ENCODE measurements at places on chromosomes 12 and 14.

- DNase-seq: no peak
Observed at GRCh38 chr14:68266998-68267397, 447.4 kb downstream of the RAD51B start.

DNA sequence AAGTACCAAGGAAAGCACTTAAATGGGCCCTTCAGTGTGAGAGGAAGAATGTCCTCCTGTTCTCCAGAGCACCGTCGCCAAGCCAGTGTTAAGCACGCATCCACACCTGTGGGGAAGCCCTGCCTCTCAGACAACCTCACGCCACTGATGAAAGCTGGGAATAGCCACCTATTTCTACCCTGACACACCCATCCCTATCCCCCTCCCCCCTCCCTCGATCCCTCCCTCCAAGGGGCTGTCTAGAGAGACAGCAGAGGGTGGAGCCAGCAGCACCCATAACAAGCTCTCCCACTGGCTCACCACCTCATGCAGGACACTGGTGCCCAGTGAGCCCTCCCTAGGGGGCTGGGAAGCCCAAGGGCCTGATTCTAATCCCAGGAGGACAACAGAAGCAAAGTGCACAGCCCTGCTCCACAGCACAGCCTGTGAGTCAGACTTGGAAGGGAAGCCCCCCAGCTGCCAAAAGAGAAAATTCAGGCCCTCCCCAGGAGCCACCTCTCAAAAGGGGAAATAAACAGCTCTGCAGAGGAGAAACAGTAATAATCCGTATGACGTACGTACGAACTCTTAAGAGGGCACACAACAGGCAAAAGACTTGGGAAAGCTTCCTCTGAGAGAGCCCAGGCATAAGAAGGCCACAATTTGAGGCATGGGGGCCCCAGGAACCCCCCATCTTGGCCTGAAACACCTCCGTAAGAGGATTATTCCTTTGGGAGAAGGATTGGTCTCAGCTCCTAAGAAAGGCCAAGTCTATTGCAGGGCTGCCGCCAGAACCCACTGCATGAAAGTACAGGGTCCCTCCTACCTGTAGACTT, 7.8 kb downstream of the PITPNM2 start:
- peak; percentile 67 for DNase-seq

DNA sequence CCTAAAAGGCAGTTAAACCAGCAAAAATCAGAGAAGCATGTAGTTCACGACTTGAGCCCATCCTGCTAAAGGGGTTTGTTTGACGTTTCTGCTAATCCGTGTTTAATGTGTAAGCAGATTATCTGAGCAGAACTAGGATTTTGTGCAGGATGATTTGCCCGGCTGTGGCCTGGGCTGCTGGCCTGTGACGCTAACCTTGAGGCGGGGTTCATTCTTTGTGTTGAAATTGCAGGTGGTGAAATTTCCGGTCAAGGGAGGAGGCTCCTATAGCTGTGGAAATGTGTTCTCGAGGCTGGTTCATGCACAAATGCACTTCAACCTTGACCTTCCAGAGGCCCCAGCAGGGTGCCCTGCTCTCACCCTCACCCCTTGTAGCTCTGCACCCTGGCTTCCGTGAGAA, 63.7 kb downstream of the SLC24A4 start:
- no peak for DNase-seq

- DNase-seq: no peak
Observed at GRCh38 chr12:26044007-26044394, 80.8 kb downstream of the BHLHE41 start.

DNA sequence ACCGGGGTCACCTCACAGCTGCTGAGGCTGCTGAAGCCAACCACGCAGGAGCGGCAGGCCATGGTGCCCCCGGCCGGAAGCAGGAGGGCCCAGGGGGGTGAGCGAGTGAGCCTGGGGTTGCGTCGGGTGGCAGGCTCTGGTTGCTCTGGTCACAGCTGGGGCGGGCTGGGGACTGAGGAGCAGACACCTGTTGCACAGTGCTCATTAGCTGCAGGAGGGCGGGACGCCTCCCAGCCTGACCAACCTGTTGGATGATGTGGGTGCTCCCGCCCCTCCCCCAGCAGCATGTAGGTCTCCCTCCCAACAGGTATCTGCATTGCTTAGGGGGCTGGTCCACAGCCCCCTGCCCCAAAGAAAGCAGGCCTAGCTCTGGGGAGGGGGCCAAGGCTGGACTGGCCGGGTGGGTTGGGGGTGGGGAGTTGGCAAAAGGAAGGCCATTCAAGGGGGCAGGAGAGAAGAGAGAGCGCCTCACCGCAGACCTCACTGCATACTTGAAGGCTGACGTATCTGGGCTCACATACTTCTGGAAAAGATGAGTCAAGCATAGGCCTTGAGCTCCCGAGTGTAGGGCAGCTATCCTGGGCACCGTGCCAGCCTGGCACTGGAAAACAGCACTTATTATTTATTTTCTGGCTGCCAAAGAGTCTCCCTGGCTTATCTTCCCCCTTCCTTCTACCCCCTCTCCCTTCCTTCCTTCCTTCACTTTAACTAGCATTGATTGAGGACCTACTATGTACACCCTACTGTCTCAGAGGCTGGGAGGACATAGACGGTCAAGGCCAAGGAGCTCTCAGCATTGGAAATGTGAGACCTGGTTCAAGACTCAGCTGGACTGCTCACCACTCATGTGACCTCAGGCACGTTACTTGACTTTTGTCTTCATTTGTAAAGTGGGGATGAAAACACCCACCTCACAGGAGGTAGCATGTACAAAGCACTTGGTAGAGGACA, at the start of gene KRT80:
Gene KRT80, minus strand, starts transcription at position 174 of the 951 bp plus-strand sequence. Its CDS starts 112 bp downstream, at position 62.
- DNase-seq: peak; percentile 85

DNA sequence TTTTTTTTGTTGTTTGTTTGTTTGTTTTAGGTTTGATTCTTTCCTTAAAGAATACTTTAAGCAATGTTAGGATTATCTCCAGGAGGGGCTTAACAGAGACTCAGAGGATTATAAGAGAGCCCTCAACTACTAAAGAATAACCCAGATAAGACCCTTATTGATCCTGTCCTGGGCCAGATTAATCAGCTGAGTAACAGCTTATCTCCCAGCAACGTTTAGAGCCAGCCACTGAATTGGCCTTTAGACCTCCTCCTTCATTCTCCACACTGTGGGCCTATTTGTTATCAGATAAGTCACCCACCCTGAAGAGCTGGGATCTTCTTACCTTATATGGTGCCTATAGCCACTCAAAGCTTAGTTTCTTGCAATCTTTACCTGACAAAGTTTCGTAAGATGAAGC, 71.1 kb downstream of the FIGNL2 start:
- no peak for DNase-seq

DNA sequence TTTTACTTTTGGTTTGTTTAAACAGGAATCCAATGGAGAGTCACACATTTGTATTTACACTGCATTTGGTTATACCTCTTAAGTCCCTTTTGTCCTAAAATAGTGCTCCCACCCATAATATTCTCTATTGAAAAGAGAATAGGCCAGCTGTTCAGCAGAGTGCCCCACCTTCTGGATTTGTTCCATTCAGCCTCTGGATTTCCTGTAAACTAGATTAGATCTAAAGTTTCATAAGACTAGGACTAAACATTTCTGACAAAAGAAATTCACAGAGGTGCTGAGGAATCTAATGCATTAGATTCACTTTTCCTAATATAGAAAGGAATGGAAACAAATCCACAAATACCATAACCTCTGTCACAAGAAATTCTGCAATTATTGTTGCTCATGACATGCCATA, 38.1 kb downstream of the GCH1 start:
- no peak for DNase-seq

DNA sequence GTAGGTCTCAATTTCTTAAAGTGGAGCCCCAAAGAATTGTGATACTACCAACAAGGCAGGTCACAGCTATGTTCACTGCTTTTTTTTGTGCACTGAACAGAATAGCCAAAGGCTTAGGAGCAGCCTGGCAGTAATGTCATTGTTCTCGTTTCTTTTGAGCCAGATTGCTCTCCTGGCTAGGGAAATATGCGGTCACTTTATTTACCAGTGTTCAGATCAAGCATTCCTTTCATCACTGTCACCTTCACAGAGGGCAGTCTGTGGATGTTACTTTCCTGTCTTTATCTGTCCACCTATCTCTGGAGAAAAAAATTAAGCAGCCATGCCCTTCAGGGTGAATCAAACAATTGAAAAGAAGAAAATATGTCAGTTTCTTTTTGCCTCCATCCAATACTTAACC, 159.6 kb downstream of the BTG1 start:
- DNase-seq: no peak

DNA sequence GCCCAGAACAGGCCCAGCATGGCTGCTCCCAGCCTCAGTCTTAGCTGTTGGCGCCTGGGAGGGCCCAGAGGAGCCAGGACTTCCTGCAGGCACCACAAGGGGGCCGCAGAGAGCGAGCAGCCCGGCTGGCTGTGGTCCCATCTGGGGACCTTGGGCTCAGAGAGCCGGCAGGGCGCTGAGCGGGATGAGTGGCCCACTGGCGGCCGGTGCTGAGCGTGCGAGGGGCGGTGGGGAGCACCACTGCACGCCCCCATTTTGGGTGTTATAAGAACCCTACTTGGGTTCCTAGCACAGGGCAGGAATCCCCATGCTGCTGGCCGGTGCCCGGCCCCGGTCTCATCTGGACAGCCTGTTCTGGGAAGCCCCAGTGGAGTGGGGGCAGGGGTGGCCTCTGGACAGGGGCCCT, 25.9 kb upstream of the CRIP2 start:
- no peak for DNase-seq

DNA sequence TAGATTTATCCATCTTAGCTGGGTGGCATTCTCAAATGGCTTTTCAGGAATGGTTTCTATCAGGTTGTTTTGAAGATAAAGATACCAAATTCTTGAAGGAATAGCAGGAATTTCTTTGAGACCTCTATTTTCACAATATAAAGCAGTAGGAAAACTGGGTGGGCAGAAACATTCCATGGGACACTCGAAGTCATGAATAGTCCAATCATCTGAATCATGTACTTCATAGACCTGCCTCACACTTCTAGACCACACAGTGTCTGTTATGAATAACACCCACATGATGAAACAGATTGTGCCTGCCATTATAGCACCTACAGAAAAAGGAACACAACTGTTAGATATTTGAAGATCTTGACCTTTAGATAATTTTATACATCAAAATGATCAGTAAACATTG, 1.8 kb downstream of the KERA start:
- DNase-seq: no peak

DNA sequence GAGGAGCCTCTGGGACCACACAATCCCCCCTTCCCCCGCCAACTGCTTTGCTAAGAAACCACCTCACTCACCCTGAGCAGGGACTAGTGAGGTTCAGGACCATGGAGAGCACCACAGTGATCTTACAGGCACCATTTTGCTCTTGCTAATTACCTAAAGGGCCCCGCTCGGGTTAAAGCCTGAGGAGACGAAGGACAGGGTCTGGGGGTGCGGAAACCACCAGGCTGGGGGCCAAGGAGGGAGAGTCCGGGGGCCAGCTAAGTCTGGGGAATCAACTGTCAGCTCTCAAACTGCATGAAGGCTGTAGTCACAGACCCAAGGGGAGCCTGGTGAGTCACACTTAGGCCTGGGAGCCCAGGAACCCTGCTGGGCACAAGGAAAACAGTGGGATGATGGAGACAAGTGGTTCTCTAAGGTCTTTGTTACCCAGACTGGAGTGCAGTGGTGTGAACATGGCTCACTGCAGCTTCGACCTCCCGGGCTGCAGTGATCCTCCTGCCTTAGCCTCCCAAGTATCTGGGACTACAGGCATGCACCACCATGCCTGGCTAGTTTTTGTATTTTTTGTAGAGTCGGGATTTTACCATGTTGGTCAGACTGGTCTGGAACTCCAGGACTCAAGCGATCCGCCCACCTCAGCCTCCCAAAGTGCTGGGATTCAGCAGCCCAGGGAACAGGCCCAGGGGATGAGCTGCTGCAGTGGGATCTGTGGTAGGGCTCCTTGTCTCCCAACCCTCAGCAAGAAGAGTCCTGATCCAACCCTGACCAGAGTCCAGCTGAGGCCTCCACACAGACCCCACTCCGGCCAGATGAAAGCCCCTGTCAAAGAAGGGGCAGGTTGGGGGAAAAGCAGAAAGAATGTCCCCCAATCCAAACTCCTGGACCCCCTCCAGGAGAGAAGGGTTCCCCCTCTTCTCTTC, 98.8 kb downstream of the CALM1 start:
- DNase-seq: no peak

DNA sequence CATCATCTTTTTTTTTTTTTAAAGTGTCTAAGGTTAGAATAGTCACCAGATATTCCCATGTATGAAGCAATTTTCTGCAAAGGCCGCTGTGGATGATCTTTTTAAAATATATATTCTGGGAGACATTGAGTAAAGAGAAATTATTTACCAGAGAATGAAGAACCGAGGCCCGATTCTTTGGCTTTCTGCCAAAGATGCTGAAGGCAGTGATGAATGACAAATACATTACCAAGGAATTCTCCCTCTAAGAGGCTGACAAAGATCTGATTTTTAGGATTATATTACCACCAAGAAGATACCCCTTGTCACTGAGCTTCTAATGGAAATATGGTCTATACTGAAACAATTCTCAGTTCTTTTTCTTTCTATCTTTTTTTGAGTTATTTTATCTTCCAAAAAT, 336.8 kb downstream of the NAV3 start:
- no peak for DNase-seq

GRCh38 chr12:124520907-124521306, 46.5 kb downstream of the NCOR2 start:
- DNase-seq: no peak

DNA sequence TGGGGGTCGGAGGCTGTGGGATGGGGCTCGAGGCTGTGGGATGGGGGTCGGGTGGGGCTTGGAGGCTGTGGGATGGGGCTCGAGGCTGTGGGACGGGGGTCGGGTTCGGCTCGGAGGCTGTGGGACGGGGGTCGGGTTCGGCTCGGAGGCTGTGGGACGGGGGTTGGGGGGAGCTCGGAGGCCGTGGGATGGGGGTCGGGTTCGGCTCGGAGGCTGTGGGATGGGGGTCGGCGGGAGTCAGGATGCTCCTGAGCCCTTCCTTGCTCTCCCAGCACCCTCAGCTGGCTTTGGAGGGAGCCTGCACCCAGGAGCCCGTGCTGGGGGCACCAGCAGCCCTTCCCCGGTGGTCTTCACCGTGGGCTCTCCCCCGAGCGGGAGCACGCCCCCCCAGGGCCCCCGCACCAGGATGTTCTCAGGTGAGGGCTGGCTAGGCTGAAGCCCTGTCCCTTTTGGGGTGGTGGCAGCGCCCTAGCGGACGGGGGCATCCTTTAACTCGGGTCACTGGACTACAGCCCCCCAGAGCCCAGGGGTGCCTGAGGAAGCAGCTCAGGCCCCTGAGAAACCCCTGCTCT, 11.9 kb upstream of the PUS1 start:
- DNase-seq: no peak

DNA sequence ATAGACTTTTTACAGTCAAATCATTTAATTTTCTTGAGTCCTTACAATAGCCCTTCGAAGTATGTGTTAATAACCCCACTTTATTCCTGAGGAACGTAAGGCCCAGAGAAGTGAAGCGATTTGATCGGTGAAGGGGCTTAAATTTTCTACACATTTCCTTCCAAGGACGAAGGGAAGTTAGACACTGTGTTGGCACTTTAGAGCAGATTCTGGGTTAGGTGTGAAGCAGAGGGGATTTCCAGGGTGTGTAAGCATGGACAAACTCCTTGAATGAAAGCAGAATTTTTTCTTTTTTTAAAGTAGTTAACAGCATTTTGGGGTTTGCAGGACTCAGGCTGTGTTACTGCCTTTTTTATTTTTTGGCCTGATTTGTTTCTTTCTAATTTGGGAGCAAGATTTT, 38.9 kb downstream of the PRORP start:
- DNase-seq: no peak
